ENCODE measurements at places on chromosomes 3 and 15.

GRCh38 chr15:34182942-34183341, 27.0 kb downstream of the KATNBL1 start:
- no peak for DNase-seq

- DNase-seq = no peak
These were observed 33.0 kb upstream of the BCL2A1 start for GRCh38 chr15:80003934-80004472.

DNA sequence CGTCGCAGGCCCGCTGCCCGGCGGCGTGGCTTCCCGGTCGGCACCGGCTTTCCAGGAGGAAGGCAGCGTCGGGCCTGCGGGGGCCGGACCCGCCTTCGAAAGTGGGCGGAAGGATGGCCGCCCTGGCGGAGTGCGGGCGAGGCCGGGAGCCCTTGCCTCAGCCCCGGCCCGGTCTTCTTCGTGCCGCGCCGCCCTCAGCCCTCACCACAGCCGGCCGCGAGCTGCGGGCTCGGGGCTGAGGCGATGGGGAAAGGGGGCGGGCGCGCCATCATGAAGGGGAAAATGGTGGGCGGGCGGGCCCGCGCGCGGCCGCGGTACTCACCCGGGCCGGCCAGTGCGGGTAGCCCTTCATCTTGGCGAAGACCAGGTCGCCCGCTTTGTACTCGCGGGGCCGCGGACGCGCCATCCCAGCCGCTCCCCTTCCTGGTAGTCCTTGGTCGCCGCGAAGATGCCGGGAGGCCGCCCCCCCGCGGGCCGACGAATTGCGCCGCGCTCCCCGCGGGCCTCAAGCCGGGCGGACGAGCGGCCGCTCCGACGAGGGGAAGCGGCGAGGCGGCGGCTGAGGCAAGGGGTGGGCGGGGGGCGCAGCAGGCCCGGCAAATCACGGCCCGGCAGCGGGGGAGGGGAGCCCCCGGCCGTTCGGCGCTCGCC, 489 bp downstream of the HDGFL3 start:
- no peak for DNase-seq

DNA sequence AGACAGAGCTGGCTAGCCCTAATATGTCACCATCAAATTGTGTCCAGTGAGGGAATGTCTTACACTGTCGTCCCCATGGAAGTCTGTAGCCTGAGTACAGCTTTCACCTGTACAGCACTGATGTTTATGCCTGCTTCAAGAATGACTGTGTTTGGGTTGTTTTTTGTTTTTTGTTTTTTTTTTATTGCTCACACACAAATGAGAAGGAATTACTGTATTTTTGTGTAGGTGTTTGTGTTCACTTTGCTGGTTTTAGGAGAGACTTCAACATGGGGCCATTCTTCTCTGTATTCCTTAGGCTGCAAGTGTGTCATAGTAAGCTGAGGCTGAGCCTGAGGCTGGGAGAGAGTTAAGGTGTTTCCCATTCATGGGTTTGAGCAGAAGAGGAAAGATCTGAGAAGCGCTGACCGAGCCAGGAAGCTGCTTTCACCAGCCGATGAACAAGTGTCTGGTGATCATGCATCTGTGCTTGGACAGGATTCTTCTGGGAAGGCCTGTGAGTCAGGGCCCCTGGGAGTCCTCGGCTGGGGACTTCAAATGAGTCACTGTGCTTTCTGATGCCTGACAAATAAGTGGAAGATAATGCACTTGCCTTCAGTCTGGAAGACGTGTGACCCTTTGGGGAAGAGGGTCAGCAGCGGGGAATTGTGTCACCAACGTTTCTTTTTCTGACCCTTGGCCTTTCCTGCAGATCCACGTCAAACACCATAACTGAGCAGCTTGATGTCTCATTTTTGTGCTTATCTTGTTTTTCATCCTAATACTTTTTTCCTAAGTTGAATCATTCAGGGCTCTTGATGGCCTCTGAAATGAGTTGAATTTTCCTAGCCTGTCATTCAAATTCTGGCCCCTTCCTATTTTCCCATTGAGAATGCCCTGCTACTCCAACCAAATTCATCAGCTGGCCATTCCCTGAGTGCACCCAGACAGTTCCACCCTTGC, 36.7 kb upstream of the ZBTB38 start:
- DNase-seq = no peak

GRCh38 chr3:32815841-32816438, 1.9 kb upstream of the TRIM71 start:
- DNase-seq = no peak

GRCh38 chr15:73370151-73370550, 1.4 kb upstream of the HCN4 start:
- no peak for DNase-seq

DNA sequence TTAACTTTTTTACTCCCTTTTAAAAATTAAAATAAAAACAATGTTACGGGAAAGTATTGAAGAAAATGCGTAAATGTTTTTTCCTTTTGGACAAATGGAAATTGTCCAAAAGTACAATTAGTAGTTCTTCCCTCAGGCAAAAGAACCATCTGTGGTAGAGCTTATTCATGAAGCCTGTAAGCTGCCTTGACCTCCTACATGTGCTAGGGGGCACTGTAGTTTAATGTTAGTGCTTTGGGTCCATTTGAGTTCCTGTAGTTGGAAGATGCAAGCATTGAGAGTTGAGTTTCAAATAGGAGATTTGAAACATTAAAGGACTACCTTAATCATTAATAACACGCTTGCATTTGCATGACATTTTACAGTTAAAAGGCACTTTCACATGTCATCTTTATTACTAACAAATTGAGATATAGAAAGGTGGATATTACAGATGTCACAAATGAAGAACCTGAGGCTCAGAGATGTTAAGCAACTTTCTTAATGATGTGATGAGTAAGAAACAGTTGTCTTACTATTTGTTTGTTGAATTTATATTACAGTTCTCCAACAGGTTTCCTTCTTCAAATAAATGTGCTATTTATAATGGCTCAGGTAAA, 1.8 kb upstream of the ZNF385D start:
- no peak for DNase-seq

DNA sequence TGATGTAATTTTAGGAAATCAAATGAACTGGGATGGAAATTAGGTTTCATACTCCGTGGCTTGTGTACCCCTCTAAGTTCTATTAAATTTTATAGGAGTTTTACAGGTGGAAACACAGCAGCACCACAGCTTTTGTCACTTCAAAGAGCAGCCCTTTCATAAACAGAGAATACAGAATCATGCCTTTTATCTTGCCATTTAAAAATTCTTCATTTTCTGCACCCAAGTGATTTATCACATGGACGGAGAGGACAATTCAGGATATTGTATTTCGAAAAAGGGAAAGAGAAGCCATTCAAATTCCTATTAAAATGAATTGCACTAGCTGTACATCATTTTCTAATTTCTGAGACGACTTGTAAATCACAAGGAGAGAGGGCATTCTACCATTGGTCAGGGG, 245.4 kb downstream of the PTPRG start:
- DNase-seq = no peak

DNA sequence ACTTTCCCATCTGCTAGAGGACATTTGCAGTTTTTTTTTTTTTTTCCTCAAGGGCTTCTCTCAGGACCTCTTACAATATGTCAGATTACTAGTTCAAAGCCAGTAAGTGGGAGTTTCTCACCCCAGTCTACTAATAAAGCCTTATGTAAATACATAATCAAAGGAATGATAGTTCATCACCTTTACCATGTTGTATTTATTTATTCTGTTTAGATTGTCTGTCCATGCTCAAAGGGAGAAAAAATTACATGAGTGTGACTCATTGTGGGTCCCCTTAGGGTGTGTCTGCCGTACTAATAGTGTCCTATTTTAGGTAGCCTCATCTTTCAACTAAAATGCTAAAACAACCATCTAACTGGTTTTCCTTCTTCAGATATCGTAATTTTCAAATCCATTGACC, 917.6 kb downstream of the EPHA3 start:
- DNase-seq = no peak

- no peak for DNase-seq
These were observed 67.0 kb downstream of the IMPG2 start for GRCh38 chr3:101253396-101253795.

DNA sequence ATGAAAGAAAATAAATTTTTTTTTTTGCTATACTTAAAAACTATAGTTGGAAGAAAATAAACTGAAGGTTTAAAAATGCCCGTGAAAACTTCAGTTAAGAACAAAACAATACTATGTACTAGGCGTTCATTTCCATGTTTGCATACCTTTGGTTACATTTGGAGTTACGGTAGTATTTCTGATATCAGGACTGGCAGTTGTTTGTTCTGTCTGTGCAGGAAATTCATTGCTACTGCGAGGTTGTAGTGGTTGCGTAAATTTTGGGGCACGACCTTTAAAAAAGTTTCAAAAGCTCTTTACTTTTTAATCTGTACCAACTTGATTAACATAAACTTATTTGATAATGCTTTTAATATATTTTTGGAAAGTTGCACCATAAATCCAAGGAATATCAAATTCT, 47.9 kb downstream of the ST3GAL6 start:
- DNase-seq = no peak

DNA sequence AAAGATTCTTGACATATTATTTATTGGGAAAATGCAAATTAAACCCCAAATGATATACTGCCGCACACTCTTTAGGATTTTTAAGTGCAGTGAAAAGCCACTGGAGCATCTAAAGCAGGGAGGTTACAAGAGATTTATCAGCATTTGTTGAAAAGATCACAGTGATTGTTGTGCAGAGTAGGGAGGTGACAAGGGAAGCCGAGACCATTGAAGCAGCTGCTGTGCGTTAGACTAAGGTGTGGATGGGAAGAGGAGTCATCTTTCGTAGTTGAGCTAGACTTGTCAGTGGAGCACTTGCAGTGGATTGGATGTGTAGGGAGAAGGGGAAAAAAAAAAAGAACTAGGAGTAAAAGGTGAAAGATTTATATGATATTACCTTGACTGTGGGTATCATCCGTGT, 854.6 kb downstream of the NTRK3 start:
- no peak for DNase-seq

DNA sequence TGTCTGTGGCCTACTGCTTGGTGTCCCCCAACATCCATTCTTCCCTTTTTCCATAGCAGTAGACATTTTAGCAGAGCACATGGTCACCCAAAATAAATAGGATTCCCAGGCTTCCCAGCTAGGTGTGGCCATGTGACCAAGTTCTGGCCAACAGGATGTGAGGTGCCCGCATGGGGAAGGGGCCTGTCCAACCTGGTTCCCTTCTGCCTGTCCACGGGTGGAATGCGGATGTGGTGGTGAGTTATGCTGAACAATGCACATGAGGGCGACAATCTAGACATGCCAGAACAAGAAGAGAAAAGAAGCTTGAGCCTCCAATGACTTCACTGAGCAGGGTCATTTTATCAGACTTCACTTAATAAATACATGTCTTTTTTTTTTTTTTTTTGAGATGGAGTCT, 77.6 kb upstream of the DLG1 start:
- DNase-seq = no peak

DNA sequence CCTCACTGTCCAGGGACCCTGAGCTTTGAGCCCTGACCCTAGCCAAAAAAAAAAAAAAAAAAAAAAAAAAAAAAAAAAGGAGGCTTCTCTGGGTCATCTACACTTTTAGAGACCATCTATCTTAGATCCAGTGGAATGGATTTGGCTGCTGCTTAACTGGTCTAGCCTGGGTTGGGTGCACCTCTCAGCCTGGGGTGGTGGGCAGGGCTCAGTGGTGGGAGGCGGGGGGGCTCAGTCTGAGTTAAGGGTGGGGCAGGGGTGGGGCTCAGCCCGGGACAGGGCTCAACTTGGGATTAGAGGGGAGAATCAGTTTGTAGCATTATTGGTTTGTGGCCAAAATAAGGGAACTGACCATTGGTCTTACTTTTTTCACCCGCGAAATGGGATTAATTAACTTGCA, 139.2 kb downstream of the TPRA1 start:
- DNase-seq = no peak

DNA sequence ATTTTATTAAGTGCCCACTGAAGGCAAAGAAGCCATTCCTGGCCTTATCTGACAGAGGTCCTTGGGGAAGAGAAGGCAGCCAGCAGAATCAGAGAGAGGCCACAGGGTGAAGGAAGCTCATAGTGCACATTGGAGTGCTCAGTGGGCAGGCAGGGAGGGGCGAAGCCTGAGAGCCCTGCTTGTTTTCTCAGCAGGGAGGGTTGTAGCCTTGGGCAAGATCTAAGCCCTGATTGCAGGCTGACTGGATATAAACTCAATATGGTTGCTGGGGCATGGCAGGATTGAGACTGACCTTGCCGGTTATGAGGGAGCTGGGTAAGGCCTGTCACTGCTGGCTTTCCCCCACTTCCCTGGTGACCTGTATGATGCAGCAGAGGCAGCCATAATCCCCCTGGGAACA, 7.5 kb upstream of the IGSF11 start:
- DNase-seq = no peak

DNA sequence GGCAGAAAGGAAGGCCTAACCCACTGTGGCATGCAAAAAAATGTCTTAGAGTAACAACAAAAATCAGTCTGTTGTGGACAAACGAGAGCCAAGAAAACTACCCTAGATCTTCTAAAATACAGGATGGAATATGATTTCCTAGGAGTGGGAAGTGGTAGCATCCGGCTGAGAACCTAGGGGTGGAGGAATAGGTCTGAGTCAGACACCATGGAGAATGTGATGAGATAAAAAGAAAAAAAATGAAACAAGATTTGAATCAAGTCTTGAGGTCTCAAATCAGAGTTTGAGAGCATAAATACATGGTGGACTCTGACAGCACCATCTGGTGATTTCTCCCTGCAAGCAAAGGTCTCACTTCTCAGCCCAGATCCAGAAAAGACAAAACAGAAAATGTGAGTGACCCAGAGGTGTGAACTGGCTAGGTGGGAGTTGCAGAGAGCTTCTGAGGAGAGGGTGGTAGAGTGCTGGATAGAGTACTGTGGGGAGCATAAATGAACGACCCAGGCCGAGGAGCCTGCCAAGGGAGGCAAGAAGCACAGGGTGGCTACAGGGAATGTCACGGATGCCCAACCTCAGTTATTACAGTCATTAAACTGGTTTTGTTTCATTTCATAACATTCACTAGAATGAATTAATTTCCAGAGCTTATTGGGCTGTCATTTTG, 27.6 kb upstream of the VEPH1 start:
- DNase-seq = no peak

DNA sequence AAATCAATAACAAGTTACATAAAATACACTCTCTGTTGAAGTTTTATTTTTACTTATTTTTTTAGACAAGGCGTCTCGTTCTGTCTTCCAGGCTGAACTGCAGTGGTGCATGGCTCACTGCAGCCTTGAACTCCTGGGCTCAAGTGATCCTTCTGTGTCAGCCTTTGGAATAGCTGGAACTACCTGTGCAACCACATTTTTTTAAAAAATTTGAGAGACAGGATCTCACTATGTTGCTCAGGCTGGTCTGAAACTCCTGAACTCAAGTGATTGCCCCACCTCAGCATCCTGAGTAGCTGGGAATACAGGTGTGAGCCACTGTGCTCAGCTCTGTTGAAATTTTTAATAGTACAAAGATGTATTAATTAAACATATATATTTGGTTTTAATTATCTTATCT, 614.3 kb upstream of the ARRDC4 start:
- no peak for DNase-seq

Measured in cortex of kidney (tissue), 1 donor.